AG10803 (cell line): ENCODE measurements at places on chromosomes 1 and 21.

- no peak for DNase-seq
Observed at GRCh38 chr1:176178316-176178715, 28.8 kb downstream of the COP1 start.

- DNase-seq, result peak; percentile 95
Observed at GRCh38 chr1:234722904-234723720, 113.1 kb upstream of the IRF2BP2 start.

DNA sequence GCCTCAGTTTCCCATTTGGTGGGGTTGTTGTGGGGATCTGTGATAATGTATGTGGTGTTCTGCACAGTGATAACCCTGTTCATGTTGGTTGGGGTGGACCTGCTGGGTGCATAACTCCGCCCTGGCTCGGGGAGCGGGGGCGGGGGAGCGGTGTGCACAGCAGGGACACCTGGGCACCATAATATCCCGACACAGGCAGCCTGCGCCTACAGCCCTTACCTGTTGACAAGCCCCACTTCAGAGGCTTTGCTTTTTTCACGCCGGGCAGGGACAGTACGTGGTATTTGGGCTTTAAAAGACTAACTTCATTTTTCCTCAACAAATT is 48.0 kb upstream of the ACOT11 start:
- no peak for DNase-seq

DNA sequence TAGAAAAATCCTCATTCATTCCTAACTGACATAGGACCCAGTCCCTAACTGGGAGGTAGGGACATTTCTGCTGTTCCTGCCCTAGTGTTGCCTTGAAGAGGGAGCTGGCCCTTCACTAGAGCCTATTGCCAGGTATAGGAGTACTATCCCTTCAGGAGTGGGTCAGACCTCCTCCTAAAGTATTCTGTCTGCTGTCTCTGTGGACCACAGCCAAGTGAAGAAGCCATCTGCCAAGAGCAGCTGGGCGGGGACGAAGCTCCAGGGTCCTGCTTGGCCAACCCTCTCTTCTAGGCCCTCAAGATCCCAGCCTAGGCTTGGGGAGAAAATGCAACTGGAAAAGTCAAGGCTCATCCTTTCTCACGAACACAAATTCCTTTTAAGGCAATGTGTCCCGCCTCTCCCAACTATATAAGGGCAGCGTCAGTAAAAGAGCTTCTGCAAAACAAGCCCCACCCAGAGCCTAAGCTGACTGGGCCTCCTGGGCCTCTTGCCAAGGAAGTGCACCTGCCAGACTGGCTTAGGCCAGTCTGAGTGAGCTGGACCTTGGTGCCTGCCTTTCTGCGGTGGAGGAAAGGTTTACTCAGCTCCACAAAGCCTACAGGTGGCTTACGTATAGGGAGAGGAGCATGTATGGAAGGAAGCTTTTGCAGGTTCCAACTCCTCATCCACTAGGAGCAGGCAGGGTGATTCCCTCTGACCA is 638 bp upstream of the TUFT1 start:
- DNase-seq, result peak; percentile 80
